8988T (cell line): ENCODE measurements at places on chromosomes 11 and 22.

- DNase-seq: no peak
Observed at GRCh38 chr22:35781898-35782297, 64.2 kb downstream of the APOL5 start.

GRCh38 chr11:95398437-95399112 lies 167.6 kb upstream of the SESN3 start:
- no peak for DNase-seq

DNA sequence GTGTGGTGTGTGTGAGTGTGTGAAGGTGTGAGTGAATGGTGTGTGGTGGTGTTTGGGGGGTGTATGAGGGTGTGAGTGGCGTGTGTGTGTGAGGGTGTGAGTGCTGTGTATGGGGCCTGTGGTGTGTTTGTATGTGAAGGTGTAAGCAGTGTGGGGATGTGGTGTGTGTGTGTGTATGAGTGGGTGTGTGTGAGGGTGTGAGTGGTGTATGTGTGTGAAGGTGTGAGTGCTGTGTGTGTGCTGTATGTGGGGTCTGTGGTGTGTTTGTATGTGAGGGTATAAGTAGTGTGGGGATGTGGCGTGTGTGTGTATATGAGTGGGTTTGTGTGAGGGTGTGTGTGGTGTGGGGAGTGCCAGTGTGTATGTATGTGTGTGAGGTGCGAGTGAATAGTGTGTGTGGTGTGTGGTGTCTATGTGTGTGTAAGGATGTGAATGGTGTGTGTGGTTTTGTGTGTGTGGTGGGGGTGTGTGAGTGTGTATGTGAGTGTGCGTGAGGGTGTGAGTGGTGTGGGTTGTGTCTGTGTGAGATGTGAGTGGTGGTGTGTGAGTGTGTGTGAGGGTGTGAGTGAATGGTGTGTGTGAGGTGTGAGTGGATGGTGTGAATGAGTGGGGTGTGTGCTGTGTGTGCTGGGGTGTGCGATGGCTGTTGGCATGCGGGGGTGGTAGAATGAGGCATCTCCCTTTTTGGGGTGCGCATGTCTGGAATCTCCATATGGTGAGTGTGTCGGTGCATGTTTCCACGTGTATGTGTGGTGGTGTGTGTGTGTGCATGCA lies 22.5 kb upstream of the SHISAL1 start:
- DNase-seq: no peak

DNA sequence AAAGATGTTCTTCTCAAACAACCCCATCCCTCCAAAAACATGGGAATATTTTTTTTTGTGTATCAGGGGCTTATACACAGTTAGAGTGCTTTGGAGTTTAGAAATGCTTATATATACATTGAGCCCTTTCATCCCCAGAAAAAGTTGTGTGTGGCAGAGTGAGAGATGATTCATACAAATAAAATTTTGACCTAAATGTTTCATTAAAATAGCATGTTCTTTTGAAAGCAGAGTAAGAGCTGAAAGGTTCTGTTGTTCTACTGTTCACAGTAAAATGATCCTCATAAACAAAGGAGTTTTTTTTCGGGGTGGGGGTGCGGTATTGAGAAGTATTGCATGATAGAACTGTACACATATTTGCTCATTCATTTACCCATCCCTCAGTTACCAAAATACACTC lies 512.4 kb downstream of the DLG2 start:
- no peak for DNase-seq

GRCh38 chr11:13963169-13963948 lies 836 bp downstream of the SPON1 start:
- DNase-seq: no peak
